ENCODE measurements at places on chromosomes 12 and 14.

DNA sequence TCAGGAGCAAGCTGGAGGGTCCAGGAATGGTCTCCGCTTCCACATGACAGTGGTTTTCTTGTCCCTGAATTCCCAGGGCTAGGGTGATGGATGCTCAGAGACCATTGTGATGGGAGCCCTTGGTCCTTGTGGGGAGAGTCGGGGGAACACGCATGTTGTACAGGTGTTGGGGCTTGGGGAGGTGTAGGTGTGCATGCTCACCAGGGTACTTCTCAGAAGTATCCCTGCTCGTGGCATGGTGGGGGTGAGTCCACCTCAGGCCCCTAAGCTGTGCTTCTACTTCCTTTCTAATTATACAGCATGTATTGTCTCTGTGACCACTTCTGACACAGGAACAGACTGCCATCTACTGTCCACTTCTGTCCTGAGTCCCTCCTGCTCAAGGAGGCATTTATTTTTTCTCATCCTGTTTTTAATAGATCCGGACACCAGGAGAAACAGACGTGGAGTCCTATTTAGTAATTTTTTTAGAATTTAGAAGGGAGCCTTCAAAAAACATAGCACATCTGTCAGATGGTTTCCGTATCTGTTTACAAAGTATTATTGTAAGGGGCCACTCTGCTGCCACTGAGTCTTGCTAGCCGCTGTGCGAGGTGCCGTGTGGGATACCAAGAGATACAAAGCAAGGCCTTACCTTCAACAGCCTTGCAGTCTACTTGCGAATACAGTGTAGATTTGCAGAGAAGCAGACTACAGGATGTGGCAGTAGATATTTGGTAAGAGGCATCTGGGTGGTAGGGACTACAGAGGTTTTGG lies 10.5 kb downstream of the NTF3 start:
- peak; percentile 81 for DNase-seq

DNA sequence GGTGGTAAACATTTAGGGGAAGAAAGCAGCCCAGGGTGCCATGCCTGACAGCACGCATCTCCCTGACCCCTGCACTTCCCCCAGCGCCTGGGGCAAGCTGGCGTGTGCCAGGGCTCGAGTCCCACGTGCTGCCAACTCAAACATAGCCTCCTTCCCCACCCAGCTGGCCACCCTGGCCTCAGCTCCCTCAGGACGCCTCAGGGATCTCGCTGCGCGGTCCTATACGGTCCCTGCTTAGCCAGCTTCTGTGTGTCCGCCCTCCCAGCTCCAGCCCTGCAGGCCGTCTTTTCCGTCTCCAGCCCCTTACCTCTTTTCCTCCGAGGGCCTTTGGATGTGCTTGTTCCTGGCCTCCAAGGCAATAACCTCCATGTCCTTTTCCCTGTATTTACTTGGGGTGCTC lies 71.0 kb downstream of the TESC start:
- DNase-seq: no peak

DNA sequence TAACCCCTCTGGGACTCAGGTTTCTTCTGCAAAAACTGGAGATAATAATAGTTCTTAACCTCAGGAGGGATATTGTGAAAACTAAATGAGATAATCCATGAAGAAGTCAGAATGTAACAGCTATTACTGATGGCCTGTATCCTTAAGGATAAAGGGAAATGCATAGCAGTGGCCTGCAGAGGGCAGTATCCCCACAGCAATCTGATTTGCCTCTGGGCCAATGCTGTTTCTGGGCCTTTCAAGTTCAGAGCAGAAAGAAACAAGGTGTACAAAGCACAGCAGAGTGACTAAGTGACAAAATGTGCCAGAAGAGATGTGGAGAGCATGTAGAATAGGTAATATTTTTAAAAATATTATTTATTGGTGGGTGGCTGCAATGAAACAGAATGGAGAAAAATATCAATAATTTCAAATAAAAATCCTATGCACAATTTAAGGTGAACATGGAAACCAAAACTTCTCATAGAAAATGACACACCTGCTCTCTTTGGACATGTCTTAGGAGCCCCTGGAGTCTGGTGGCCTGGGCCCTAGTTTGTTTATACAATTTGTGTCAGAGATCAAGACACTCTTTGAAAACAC lies 90.3 kb downstream of the C12orf75 start:
- peak; percentile 91 for DNase-seq

DNA sequence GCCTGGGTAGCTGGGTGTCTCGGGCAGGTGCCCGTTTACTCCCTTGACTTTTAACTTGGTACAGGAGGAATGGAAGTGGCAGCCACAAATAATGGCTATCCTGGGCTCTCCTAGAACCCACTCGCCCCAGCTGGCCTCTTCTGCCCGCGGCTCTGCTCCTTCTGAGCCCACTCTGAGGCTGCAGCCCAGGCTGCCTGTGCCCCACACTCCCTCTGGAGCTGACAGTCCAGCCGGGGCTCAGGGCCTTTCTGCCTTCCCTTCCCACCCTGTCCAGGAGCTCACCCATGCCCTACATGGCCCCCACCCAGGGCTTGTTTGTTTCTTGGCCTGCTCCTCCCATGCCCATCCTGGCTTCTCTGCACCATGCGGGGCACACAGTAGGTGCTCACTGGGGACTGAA lies 15.6 kb downstream of the ZNF839 start:
- no peak for DNase-seq

GRCh38 chr12:24615967-24616411 lies 332.9 kb downstream of the BCAT1 start:
- peak; percentile 57 for DNase-seq

DNA sequence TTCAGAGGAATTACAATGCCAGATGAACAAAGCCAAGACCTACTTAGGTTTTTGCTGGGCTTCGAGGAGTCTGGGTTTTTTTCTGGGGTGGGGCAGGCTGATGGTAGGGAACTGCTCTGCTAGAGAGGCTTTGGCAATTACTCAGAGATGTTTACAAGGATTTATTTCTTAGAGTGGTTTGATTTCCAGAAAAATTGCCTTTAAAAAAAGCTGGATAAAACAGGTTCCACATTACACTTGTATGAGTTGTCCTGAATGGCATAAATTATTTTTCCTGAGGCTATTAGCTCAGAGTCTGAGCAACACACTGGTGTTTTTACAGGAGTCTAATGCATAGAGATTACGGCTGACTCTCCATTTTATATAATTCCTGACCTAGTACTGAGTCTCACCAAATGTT lies 118.5 kb upstream of the FRMD6 start:
- DNase-seq: peak; percentile 60
